ENCODE measurements at places on chromosomes 3 and 15.

DNA sequence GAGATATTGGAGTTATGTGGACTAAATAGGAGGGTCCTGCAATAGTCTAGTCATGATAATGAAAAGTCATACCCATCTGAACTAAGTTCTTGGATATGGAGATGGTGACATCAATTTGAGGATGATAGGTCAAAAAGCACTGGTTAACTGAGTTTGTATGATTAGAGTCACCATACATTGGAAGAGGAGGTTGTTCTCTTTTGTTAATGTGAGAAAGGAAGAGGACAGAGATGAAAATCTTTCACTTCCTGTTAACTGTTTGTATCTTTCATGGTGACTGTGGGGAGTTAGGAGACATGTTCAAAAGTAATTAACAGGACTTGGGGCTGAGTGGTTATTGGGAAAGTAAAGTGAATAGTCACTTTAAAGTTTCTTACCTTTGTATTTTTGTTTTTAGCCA is 11.1 kb downstream of the TMEM62 start:
- DNase-seq: no peak

- DNase-seq: no peak
These were observed 42.5 kb downstream of the IL16 start for GRCh38 chr15:81239190-81239589.

GRCh38 chr15:78616506-78616905 is 4.3 kb downstream of the CHRNA3 start:
- DNase-seq: no peak

GRCh38 chr15:70470556-70471191 is 292.7 kb downstream of the UACA start:
- no peak for DNase-seq

- DNase-seq: no peak
These were observed 75.5 kb downstream of the DCLK3 start for GRCh38 chr3:36688815-36689214.

- no peak for DNase-seq
These were observed 17.0 kb downstream of the CLK3 start for GRCh38 chr15:74632601-74633000.

- no peak for DNase-seq
These were observed 237.5 kb downstream of the P3H2 start for GRCh38 chr3:189883113-189883753.

GRCh38 chr15:73873456-73873855 is at the start of gene TBC1D21:
Gene TBC1D21 (plus strand): TSS chr15:73873564. CDS start chr15:73873710, 146 bp downstream.
- DNase-seq: no peak

GRCh38 chr3:64053581-64053980 is 30.3 kb upstream of the PSMD6 start:
- DNase-seq: no peak

DNA sequence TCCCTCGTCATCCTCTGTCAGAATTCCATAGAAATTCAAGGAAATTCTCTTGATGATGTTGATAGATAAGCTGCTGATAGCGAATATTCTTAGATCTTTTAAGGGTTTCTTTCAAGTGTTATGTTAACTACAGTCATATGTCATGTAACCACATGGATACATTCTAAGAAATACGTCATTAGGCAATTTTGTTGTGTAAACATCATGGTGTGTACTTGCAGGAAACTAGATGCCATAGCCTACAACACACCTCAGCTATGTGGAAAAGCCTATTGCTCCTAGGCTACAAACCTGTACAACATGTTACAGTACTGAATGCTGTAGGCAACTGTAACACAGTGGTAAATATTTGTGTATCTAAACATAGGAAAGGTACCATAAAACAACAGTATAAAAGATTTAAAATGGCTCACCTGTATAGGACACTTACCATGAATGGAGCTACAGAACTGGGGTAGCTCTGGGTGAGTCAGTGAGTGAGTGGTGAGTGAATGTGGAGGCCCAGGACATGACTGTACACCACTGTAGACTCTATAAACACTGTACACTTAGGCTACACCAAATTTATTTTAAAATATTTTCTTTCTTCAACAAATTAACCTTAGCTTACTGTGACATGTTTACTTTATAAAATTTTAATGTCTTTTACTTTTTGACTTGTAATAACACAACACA is 34.6 kb downstream of the GLDN start:
- peak; percentile 58 for DNase-seq

DNA sequence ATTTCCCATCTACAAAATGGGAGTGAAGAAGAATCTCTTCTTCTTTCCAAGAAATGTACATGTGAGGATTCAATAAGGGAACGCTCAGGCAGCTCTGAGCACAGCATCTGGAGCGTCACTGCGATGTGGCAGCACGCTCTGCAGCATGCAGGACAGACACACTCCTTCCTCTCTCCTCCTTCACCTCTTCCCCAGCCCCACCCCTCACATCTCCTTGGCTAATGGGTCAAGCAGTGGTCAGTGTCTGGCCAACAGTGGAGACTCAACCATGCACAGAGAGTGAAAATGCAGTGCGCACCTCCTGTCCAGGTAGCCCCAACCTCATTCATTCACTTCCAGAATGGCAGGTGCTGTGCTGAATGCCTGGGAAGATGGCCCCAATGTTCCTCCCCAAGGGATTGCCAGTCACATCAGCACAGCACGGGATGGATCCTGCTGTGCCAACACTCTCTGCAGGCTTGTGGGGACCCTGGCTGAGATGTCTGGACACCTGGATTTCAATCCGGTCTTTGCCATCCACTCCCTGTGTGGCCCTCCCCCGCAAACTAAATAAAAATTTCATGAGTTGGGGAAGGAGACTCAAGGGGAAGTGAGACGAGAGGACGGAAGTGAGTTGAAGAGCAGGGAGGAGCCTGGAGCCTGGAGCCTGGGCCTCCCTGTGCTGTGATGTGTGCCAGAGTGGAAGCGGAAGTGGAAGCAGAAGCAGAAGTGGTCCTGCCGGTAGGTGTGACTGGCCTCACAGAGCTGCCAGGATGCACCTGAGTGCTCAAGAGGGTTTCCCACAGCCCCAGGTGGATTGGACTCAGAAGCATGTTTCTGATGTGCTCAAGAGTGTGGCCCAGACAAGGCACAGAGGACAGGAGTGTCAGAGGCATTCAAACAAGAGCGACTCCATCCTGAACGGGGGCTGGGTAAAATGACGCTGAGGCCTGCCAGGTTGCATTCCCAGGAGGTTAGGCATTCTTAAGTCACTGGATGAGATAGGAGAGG is 163.9 kb downstream of the SMAD6 start:
- DNase-seq: no peak

DNA sequence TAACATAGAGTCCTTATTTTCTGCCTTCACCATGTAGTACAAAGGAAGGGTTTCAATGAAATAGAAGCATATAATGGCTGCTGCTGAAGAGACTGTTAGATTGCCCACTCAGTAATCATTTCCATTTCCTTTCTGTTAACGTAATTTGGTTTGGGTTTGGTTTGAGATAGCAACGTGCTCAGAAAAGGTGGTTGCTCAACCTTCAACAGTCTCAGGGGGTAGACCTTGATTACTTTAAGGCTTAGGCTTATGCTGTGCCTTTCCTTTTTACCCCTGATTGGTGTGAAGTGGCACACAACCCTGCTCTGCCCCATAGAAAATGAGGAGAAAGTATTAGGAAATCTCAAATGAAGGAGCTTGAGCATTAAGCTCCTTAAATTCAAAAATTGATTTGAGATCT is 163.7 kb upstream of the TP63 start:
- DNase-seq: no peak

DNA sequence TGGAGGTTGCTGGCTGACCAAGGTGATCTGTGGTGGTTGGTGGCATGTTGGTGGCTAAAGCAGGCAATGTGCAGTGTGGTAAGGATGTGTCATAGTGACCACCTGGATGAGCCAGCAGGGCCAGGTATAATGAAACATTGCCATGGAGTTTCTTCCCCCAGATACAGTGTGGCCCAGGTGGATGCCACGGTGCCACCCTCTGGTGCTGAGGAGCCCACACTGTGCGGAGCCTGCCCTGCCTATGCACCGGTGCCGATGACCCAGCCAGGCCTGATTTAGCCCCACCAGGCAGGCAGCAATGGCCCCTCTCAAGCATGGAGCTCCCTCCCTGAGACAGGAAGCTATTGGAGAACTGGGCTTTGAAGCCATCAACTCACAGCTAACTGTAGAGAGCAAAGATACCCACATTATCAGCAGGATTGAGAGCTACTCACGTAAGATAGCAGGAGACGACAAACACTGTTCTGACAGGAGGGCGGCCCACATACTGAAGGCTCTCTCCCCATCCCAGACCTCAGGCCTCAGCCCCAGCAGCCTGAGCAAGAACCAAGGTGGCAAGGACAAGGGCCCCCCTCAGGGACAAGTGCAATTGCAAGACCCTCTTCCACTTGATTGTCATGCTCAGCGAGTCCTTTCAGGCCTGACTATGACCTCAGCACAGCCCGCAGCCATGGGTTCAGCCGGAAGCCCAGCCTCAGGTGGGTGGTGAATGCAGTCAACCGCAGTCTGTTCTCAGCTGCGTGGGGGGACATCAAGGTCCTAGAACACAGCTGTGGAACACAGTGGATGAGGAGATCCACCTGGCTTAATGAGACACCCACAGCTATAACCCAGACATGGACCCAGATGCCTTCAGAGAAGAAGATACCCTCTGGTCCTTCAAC is 82.8 kb upstream of the CDV3 start:
- no peak for DNase-seq

- DNase-seq: peak; percentile 46
These were observed 141.5 kb downstream of the PLOD2 start for GRCh38 chr3:146019508-146019907.

DNA sequence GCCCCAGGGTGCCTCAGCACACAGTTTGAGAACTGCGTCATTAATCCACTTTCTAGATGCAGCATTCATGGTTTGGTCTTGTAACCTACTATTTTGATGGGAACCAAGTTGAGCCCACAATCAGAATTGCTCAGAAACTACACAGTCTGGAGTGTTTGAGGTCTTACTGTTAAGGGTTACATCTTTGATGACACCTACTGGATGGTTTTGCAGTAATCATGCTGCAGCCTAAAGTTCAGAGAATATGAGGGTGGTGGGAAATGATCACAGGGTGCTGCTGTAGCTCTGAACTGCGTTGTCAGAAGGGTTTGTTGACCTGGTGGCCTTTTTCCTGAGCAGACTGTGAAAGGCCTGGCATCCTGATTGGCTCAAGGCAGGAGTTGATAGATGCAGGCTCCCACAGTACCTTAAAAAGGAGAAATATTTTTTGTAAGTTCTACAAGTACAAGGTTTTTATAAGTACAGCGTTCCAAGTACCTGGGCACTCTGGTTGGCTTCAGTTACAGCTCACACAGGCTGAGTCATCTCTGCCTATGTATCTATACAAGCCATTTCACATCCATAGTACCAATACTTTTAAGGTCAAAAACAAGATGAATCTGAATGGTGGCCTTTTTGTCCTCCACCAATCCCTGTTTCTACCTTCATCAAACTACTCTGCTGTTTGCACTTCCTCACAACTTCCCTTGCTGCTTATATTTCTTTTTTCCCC is 60.5 kb upstream of the ACKR4 start:
- no peak for DNase-seq

DNA sequence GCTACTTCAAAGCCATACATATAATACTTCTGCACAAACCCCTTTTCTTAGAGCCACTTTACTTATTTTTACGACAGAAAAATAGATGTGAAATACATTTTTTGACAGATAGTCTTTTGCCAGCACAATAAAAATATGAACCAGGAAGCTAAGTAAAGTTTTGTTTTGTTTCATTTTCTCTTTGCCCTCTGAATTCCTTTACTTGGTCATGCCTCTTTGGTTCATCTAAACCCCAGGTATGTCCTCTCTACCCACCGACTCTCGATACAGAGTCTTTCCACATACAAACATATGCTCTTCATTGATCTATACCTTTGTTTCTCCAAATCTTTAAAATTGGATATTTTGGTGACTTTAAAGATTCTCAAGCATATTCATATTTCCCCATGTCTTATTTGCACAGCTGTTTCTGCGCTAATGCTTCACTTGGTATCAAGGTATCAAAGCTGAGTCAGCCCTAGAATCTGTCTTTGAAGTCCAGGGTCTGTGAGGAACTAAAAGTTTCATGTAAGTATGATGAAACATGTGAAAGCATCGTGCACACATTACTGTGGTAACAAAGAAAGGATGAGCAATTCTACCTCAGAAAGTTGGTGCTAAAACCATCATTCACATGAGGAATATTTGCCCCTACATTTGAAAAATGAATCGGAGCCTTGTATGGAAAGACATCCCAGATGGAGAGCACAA is 845.4 kb downstream of the NAALADL2 start:
- DNase-seq: no peak

GRCh38 chr15:64824929-64825430 is 467 bp downstream of the PIF1 start:
- DNase-seq: no peak

DNA sequence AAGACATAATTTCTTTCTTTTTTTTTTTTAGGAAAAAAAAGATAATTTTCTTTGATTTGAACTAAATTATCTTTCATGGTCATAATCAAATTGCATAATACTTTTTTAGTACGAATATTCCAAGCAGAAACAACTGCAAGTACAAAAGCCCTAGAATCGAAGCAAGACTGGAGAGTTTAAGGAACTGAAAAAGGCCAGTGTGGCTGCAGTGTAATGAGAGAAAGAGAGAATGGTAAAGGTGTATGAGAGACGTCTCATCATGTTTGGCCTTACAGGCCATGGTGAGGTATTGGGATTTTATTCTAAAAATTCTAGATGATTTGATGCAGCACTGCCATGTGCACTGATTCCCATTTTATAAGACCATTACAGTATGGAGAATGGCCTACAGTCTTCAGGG is 180.9 kb downstream of the SUCNR1 start:
- DNase-seq: no peak

GRCh38 chr3:108552267-108553159 is 36.7 kb downstream of the CIP2A start:
- peak; percentile 21 for DNase-seq

GRCh38 chr3:146163584-146163983 is 2.6 kb upstream of the PLOD2 start:
- DNase-seq: no peak

DNA sequence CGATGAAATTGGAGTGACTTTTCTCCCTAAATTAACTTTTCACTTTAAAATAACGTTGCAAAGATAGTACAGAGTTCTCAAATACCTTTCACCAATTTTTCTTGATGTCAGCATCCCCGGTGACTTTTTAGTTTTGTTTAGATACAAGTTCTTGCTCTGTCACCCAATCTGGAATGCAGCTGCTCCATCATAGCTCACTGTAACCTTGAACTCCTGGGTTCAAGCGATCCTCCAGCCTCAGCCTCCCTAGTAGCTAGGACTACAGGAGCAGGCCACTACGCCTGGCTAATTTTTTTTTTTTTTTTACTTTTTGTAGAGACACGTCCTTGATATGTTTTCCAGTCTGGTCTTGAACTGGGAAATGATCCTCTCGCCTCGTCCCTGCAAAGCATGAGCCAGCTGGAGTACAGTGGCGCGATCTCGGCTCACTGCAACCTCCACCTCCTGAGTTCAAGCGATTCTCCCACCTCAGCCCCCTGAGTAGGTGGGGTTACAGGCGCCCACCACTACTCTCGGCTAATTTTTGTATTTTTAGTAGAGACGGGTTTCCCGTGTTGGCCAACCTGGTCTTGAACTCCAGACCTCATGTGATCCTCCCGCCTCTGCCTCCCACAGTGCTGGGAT is 747 bp downstream of the NSUN3 start:
- DNase-seq: no peak
